ENCODE measurements at places on chromosomes 3 and 15. TPM values are rescaled to one million over a fixed set of nuclear protein-coding genes. Genes with fewer than 3 reads are reported as not detected.

DNA sequence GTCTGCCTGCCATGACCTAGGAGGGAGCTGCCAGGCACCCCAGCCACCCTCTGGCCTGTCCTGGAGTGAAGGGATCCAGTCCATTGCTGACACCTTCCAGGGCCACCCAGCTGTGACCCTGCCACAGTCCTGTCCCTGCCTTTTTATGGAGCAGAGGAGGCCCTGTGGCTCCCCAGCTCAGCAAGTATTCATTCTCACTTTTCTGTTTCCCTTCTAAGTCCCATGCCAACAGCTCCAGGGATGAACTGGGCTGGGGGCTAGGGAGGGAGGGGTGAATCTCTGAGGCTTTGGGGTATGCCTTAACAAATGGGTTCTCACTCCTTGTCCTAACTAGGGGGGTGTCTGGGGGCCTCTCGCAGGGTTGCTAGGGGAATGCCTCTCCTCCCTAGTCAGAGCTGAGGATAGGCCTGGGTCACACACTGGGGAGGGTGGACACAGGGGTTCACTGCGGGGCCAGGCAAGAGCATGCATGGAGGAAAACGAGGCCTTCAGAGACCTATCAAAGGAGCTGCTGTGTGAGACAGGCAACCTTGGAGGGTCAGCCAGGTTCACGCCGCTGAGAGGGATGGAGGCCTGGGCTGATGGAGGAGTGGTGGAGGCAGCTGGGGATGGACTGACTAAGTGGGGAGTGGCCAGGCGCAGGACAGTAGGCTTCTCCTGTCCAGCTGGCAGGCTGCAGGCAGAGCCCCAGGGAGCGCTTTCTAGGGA, 31.8 kb downstream of the EPHB3 start:
- H3K36me3 ChIP-seq, result no peaks in the 10 kb centered on the region
- no peak overlapping the region for H3K27ac ChIP-seq
- no peaks in the 10 kb centered on the region for H3K27me3 ChIP-seq
- no peak for DNase-seq
- H3K4me1 ChIP-seq, result peaks cover 5% of the 10 kb centered on the region

The SLC27A2 gene
- 26.5 TPM for total RNA-seq

DNA sequence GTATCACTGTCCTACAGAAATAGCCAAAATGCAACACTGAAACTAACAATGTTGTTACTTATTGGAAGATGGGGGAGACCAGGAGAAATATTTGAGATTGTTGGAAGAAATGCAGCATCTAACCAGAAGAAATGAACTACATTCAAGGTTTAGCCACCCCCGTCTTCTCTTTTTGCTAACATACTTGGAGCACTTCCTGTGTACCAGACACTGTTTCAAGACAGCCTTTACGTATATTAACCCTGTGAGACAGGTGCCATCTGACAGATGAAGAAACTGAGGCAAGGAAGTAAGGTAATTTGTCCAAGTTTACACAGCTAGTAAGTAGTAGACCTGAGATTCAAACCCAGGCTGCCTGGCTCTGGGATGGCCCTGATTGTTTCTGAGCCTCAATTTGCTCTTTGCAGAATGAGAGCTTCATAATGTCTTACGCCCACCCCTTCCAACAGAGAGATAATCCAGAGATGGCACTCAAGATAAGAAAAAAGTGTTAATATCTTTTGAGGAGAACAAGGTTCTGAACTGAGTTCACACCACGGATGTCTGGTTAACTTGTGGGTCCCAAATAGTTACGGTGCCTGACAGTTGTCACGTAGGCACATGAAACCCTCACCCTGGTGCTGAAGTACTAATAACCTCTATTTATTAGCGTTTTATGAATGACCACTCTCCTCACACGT, 26.1 kb downstream of the RASGRP1 start:
- H3K27ac ChIP-seq, result no peak overlapping the region
- H3K36me3 ChIP-seq, result no peaks in the 10 kb centered on the region
- DNase-seq, result no peak
- H3K4me3 ChIP-seq, result no peak overlapping the region
- H3K4me1 ChIP-seq, result peaks cover 6% of the 10 kb centered on the region

The PSMD6 gene
- 62.7 TPM for total RNA-seq

- H3K36me3 ChIP-seq, result no peaks in the 10 kb centered on the region
- no peak overlapping the region for H3K27ac ChIP-seq
- no peaks in the 10 kb centered on the region for H3K4me1 ChIP-seq
- H3K27me3 ChIP-seq, result no peaks in the 10 kb centered on the region
These were observed 152.4 kb downstream of the AGBL1 start for GRCh38 chr15:86231864-86232721.

GRCh38 chr3:103210583-103210982, 775.8 kb downstream of the ZPLD1 start:
- no peak overlapping the region for H3K27ac ChIP-seq
- H3K27me3 ChIP-seq, result no peaks in the 10 kb centered on the region
- no peak overlapping the region for H3K4me3 ChIP-seq
- no peak for DNase-seq
- no peaks in the 10 kb centered on the region for H3K36me3 ChIP-seq

- DNase-seq, result no peak
- H3K27me3 ChIP-seq, result no peaks in the 10 kb centered on the region
- H3K4me1 ChIP-seq, result peaks cover 31% of the 10 kb centered on the region
- H3K4me3 ChIP-seq, result no peak overlapping the region
These were observed 6.0 kb downstream of the CHCHD4 start for GRCh38 chr3:14118400-14119381.

- H3K4me1 ChIP-seq, result no peaks in the 10 kb centered on the region
- H3K27ac ChIP-seq, result no peak overlapping the region
- H3K36me3 ChIP-seq, result no peaks in the 10 kb centered on the region
- no peaks in the 10 kb centered on the region for H3K27me3 ChIP-seq
- H3K4me3 ChIP-seq, result no peak overlapping the region
These were observed 9.2 kb downstream of the BBX start for GRCh38 chr3:107531917-107532469.

The MAGI1 gene
- total RNA-seq, result 42.8 TPM

DNA sequence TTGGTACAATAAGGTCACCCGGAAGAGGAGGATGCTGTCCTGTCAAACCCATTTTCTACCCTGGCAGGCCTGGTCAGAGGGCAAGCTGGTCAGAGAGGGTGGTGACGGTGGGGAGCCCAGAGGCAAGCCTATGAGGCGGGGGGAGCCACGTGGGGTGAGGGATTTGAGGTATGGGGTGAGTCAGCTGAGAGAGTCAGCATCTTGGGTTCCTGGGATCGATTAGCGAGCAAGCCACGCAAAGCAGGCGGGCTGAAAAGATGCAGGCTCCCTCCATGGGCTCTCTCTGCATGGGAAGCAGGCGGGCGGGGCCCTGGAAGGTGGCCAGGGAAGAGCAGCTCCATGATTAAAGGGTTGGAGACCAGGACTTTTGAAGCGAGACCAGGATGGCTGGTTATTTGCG, 48.1 kb downstream of the MAGEF1 start:
- no peak overlapping the region for H3K27ac ChIP-seq
- DNase-seq, result no peak
- no peaks in the 10 kb centered on the region for H3K4me1 ChIP-seq
- H3K4me3 ChIP-seq, result no peak overlapping the region

GRCh38 chr3:22585911-22586310, 617.2 kb upstream of the UBE2E2 start:
- no peaks in the 10 kb centered on the region for H3K36me3 ChIP-seq
- no peaks in the 10 kb centered on the region for H3K27me3 ChIP-seq
- no peak overlapping the region for H3K27ac ChIP-seq
- no peaks in the 10 kb centered on the region for H3K4me1 ChIP-seq
- no peak overlapping the region for H3K4me3 ChIP-seq

DNA sequence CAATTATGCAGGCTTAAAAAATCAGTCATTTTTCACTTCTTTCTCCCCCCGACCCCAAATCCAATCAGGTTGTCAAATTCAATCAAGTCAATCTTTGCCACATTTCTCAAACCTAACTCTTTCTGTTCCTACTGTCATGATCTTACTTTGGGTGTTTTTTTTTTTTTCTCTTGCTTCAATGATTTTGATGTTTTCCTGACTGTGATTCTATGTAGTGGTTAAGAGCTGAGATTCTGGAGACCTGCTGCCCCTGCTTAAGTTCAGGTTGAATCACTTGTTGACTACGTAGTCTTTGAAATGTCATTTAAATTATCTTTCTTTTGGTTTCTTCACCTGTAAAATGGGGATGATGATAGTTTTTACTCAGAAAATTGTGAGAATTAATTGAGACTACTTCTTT, 117.5 kb downstream of the TPRG1 start:
- H3K27ac ChIP-seq, result no peak overlapping the region
- no peak for DNase-seq
- H3K27me3 ChIP-seq, result no peaks in the 10 kb centered on the region
- H3K4me1 ChIP-seq, result peaks cover 2% of the 10 kb centered on the region
- H3K4me3 ChIP-seq, result no peak overlapping the region

The SNTN gene
- total RNA-seq, result not detected

DNA sequence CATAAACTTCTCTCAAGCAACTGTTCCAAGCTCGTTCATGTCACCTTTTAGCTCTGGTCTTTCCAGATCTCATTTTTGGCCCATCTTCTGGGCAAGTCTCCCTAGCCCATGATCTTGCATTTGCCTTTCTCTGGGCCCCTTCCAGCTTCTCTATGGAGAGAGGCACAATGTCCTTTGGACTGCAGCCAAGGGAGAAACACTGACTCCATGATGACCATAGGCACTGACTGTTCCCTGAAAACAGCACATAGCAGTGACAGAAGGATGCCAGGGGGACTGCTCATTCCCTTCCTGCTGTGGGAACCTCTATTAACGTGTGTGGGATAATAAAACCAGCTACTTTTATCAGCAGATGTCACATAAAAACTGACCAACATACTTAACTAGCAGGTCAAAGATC, 60.3 kb downstream of the STRIT1 start:
- H3K4me3 ChIP-seq, result no peak overlapping the region
- no peaks in the 10 kb centered on the region for H3K36me3 ChIP-seq
- no peaks in the 10 kb centered on the region for H3K4me1 ChIP-seq
- DNase-seq, result no peak
- H3K27ac ChIP-seq, result no peak overlapping the region

The SST gene
- total RNA-seq, result not detected

DNA sequence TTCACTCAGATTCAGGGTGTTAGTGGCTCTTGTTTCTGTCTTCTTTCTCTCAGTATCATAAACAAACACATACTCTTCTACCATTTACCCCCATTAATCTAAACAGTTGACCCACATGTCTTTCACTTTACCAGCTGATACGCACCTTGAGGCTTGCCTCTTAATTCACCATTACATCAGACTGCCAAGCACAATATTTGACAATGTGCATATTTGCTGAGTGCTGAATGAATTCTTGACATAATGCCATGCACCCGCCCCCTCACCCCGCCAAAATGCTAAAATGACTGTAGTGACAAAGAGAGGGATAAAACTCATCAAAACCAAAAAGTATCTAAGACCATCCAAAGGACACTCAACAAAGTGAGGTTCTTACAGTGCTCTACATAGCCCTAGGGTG, 57.4 kb downstream of the NGLY1 start:
- H3K27me3 ChIP-seq, result no peaks in the 10 kb centered on the region
- no peak for DNase-seq
- H3K4me1 ChIP-seq, result no peaks in the 10 kb centered on the region
- H3K36me3 ChIP-seq, result no peaks in the 10 kb centered on the region

DNA sequence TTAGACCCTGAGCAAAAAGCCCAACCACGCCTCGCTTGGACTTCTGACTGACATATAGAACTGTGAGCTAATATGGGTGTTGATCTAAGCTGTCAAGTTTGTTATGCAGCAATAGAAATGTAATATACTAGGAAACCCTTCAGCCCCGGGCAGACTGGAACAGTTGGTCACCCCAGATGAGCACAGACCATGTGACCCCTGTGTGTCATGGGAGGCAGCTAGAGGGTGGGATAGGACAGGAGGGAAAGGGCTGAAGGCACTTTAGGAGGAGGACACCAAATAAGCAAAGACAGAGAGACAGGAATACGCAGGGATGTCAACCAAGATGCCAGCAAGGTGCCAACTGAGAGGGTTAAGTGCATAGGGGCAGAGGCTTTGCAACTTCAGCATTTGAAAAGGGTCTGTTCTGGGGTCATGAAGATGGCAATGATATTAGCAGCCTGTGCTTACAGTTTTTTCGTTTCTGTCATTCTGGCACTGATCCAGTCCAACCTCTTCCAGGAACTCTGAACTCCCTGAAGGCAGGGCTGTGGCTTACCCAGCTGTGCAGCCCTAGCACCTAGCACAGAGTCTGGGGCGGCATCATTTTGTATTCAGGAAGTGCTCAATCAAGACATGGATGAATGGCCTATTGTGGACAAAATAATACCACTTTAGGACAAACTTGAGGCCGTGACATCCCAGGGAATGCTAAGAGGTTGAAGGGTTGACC, 51.4 kb downstream of the HES1 start:
- peaks cover 6% of the 10 kb centered on the region for H3K4me1 ChIP-seq
- H3K4me3 ChIP-seq, result no peak overlapping the region
- H3K36me3 ChIP-seq, result no peaks in the 10 kb centered on the region

DNA sequence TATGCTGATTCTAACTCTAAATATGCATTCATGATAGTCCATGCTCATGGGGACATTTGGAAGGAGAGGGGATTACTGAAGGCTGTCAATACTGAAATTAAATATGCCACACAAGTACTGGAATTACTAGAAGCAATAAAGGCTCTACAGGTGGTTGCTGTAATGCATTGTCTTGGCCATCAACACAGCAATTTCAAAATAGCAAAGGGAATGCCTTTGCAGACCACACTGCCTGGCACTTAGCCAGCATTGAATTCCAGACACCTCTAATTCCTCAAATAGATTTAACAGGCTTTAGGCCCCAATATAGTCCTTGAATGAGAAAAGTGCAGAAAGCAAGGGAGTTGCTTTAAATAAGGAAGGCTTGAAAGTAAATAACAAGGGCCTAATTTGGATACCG, 115.8 kb upstream of the PLCL2 start:
- H3K27me3 ChIP-seq, result no peaks in the 10 kb centered on the region
- H3K36me3 ChIP-seq, result no peaks in the 10 kb centered on the region
- H3K4me3 ChIP-seq, result no peak overlapping the region
- DNase-seq, result peak; percentile 67

The CTXN2 gene
- 0.06 TPM for total RNA-seq

GRCh38 chr15:52178765-52179164, 12.4 kb downstream of the GNB5 start:
- no peaks in the 10 kb centered on the region for H3K36me3 ChIP-seq
- H3K27me3 ChIP-seq, result no peaks in the 10 kb centered on the region
- no peak for DNase-seq
- H3K27ac ChIP-seq, result peak overlapping the region; percentile 80

- no peaks in the 10 kb centered on the region for H3K36me3 ChIP-seq
- H3K27me3 ChIP-seq, result no peaks in the 10 kb centered on the region
- no peak overlapping the region for H3K27ac ChIP-seq
- no peaks in the 10 kb centered on the region for H3K4me1 ChIP-seq
- H3K4me3 ChIP-seq, result no peak overlapping the region
These were observed 14.0 kb downstream of the MITF start for GRCh38 chr3:69753179-69753775.

- H3K27ac ChIP-seq, result no peak overlapping the region
- peak; percentile 6 for DNase-seq
- no peaks in the 10 kb centered on the region for H3K4me1 ChIP-seq
- H3K4me3 ChIP-seq, result no peak overlapping the region
- no peaks in the 10 kb centered on the region for H3K36me3 ChIP-seq
These were observed 148.8 kb upstream of the TRIM42 start for GRCh38 chr3:140529096-140529495.

DNA sequence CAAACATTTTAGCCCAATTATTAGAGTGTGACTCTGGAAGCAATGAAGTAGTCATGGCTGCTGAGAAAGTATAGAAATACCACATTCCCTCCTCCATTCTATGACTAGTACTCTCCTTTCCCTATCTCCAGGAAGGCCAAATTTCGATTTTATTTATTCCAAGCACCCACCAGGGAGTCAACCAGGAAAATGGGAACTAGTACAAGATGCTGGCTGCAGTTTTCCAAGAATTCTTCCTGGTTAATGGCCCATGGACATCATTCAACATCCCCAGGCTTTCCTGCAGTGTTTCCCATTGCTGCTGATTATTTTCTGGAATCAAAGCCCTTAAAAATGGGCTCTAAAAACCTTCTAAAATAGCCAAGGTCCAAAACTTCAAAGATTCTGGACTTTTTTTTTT, 247.9 kb upstream of the STT3B start:
- H3K27ac ChIP-seq, result no peak overlapping the region
- H3K4me1 ChIP-seq, result no peaks in the 10 kb centered on the region
- H3K4me3 ChIP-seq, result no peak overlapping the region

Data from kidney (tissue), 22 donors.